ENCODE measurements at places on chromosomes 2 and 18.

- no peak for DNase-seq
These were observed 42.1 kb upstream of the NEMP2 start for GRCh38 chr2:190576573-190576972.

- no peak for DNase-seq
These were observed 685.5 kb upstream of the FSHR start for GRCh38 chr2:49839818-49840217.

DNA sequence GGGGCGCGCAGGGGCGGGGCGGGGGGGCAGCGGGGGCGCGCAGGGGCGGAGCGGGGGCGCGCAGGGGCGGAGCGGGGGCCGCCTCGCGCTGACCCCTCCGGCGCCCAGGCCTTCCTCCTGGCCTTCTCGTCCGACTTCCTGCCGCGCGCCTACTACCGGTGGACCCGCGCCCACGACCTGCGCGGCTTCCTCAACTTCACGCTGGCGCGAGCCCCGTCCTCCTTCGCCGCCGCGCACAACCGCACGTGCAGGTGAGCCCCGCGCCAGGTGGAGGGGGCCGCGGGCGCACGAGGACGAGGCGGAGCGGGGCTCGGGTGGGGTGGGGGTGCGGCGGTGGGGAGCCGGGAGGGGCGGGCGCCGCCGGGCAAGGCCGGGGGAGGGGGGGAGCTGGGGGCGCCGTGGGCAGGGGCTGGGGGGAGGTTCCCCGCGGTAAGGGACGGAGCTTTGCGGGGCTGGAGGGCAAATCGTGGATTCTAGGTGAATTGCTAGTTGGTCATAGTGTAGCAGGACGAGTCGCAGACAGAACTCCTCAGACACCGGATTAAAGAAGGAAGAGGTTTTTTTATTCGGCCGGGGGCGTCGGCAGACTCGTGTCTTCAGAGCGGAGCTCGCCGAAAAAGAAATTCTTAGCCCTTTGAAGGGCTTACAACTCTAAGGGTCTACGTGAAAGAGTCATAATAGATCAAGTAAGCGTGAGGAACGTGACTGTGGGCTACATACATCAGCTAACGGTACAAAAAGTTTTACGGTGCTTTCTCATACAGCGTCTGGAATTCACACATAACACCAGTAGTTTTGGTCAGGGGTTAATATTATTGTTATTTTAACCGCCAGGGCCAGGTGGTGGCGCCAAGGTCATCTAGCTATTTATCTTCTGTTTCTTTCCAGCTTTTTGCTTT, 29.9 kb downstream of the ANO7 start:
- DNase-seq: peak; percentile 47

- no peak for DNase-seq
These were observed 30.3 kb upstream of the SEC11C start for GRCh38 chr18:59109375-59109774.

DNA sequence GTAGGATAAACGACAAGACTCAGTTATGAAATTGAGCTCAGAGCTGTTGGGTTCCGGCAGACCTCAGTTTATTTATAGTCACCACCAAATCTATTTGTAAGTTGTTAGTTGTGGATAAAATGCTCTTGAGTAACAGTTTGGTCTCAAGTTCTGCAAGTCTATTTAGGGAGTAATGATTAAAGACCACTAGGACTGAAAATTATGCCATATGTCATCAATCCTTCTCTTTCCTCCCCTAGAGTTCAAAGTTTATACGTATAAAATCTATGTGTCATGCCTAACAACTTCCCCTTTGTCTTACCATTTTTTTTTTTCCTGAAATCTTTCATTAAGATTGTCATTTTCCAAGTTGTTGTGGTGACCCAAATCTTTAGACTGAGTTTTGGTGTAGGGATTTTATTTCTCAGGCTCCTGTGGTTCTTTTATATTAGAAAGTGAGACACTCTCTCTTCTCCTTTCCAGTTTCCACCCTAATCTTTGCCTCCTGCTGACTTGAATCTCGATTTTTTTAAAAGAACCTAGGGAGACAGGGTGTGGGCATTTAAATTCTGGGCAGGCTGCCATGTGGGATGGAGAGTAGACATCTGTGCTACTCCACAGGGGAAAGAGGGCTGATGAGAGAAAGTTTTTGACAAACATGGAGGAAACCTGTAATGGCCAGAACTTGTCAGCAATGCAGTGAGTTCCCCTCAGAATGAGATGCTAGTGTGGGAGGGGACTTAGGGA, 51.0 kb downstream of the LAMA3 start:
- DNase-seq: no peak

GRCh38 chr2:241321886-241322285, 6.2 kb downstream of the SEPTIN2 start:
- DNase-seq: no peak

GRCh38 chr2:10003206-10004125, 39.9 kb upstream of the KLF11 start:
- no peak for DNase-seq
